Epithelial cell of esophagus (primary cell): ENCODE measurements at places on chromosomes 13 and 19.

DNA sequence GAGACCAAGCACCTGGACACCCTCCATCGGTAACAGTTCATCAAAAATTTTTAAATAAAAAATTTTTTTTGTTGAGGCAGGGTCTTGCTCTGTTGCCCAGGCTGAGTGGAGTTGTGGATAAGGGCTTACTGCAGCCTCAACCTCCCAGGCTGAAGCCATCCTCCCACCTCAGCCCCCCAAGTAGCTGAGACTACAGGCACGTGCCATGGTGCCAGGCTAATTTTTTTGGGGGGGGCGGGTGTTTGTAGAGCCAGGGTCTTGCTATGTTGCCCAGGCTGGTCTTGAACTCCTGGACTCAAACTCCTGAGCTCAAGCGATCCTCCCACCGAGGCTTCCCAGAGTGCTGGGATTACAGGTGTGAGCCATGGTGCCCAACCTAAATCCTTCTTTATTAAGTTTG, 4.7 kb downstream of the LGALS7B start:
- DNase-seq: no peak

GRCh38 chr19:34148658-34149185, 23.6 kb upstream of the LSM14A start:
- no peak for DNase-seq

DNA sequence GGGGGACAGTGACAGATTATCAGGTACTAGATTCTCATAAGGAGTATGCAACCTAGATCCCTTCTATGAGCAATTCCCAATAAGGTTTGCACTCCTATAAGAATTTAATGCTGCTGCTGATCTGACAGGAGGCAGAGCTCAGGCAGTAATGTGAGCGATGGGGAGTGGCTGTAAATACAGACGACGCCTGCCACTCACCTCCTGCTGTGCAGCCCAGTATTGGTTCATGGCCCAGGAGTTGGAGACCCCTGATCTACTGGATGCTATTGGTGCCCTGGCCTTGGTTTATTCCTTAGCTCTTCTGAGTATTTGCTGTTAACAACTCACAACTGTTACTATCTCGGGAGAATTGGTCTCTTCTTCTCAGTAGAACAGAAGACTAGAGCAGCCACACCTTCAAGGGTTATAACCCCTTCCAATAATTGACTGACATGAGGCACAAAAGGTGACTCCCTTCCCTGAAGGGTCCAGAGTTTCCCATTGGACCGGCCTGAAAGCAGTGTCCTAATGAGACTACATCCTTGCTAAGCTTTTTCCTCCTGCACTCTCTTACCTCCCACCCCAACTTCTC, 35.0 kb upstream of the RBM26 start:
- DNase-seq: no peak

GRCh38 chr19:17385878-17386611, 8.0 kb downstream of the CCDC194 start:
- DNase-seq: peak; percentile 51

- DNase-seq: no peak
Observed at GRCh38 chr19:13010038-13010991, 15.0 kb downstream of the NFIX start.

DNA sequence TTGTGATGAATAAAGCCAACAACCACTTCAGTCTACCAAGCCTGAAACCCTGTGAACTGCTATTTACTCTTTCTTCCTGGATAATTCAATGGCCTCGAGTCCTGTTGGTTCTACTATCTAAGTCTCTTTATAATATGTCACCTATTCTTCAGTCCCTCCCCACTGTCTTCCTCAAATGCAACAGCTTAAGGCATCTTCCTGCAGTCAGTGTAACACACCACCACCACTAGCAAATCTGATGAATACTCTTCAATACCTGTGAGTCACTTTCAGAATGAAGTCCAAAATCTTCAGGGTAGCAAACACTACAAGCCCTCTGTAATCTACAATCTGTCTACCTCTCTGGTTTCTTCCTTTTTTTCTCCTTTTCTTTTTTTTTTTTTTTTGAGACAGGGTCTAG, 32.9 kb downstream of the ZDHHC20 start:
- no peak for DNase-seq

- no peak for DNase-seq
Observed at GRCh38 chr13:23268441-23268840, 87.7 kb downstream of the SGCG start.

- DNase-seq: no peak
Observed at GRCh38 chr19:56838024-56838908, 2.3 kb downstream of the PEG3 start.

DNA sequence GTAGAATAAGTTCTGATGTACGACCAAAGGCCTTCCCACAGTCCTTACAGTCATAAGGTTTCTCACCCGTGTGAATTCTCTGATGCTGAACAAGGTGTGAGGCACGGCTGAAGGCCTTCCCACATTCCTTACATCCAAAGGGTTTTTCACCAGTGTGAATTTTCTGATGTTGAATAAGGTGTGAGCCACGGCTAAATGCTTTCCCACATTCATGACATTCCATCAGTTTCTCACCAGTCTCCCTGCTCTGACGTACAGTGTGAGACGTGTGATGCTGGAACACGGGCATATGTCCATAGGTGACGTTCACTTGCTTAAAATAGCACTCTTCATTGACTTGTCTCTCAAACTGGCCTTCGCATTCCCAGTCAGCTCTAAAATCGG, 31.0 kb upstream of the COX7A1 start:
- DNase-seq: no peak
